ENCODE measurements at places on chromosomes 11 and 22.

GRCh38 chr22:48496226-48496845 is 1331.3 kb downstream of the BRD1 start:
- no peak for DNase-seq

- DNase-seq: no peak
Measured at GRCh38 chr11:35335226-35335625, 84.1 kb downstream of the SLC1A2 start.

- no peak for DNase-seq
Measured at GRCh38 chr11:101881586-101881985, 33.2 kb upstream of the CEP126 start.

- no peak for DNase-seq
Measured at GRCh38 chr11:2725368-2726300, 25.8 kb upstream of the KCNQ1OT1 start.

DNA sequence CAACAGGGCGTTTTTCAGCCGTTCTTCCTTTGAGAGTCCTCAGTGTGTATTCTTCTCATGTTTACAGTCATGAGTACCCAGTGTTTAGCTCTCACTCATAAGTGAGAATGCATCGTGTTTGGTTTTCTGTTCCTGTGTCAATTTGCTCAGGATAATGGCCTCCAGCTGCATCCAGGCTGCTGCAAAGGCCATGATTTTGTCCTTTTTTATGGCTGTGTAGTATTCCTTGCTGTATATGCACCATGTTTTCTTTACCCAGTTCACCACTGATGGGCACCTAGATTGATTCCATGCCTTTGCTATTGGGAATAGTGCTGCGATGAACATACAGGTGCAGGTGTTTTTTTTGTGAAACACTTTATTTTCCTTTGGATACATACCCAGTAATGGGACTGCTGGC is 23.5 kb downstream of the B3GAT1 start:
- DNase-seq: no peak

- no peak for DNase-seq
Measured at GRCh38 chr22:19612866-19613572, 88.8 kb upstream of the CLDN5 start.
